ENCODE measurements at places on chromosomes 12 and 14.
A peak's percentile ranks its signal among the peaks of the same experiment; 100 is the strongest.

- no peak for DNase-seq
These were observed 9.5 kb upstream of the PUS1 start for GRCh38 chr12:131919366-131920156.

GRCh38 chr12:54421879-54422250, 2.8 kb upstream of the ITGA5 start:
- DNase-seq: no peak

GRCh38 chr14:103008126-103008525, 49.2 kb downstream of the CDC42BPB start:
- no peak for DNase-seq

- peak; percentile 35 for DNase-seq
These were observed at the start of gene SPTB for GRCh38 chr14:64879635-64880220. Gene SPTB, minus strand, starts transcription at chr14:64879907. Its CDS starts 56,813 bp downstream, at chr14:64823094.

DNA sequence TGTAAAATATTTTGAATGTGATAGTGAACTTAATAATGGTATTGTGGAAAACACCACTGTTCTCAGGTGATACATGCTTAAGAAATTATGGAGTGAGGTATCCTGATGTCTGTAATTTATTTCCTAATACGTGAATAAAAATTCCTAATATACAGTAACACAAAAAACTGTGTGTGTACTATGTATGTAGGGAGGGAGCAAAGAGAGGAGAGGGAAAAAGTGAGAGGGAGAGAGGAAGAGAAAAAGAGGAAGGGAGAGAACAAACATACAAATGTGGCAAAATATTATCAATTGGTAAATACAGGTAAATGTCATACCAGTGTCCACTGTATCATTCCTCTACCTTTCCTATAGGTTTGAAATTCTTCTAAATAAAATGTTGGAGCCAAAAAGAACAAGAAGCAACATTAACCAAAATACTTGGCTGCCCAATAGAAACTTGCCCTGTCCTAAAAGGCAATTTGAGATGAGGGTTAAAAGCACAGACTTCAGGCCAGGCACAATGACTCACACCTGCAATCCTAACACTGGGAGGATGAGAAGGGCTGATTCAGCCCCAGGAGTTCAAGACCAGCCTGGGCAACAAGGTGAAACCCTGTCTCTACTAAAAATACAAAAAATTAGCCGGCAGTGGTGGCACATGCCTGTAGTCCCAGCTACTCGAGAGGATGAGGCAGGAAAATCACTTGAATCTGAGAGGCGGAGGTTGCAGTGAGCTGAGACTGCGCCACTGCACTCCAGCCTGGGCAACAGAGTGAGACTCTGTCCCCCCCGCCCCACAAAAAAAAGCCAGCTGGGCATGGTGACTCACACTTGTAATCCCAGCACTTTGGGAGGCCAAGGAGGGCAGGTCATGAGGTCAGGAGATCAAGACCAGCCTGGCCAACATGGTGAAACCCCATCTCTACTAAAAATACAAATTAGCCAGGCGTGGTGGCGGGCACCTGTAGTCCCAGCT, 14.5 kb downstream of the R3HDM2 start:
- DNase-seq: no peak

DNA sequence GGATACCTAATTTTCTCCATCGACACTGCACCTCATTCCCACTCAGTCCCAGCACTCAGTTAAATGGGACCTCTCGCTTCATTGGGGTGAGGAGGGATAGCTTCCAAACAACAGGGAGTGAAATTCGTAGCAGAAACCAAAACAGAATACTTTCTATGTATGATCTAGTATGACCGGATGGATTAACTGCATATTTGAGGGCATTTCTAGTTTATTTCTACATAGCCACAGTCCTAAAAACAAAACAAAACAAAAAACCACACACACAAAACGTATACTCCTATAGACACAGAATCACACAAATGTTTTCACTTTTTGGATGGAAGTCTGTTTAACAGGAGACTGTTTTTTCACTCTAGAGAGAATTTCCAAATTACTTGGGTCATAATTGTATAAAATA, 307.5 kb upstream of the FKBP4 start:
- DNase-seq: no peak

All from activated T-helper 1 cell treated with Interleukin-2 at 50 U/mL for 16 hours (primary cell).